SK-N-SH (cell line): ENCODE measurements at places on chromosomes 2 and 18. TPM values are rescaled to one million over a fixed set of nuclear protein-coding genes. Genes with fewer than 3 reads are reported as not detected.

The GAL3ST2 gene
- polyA plus RNA-seq: 0.10 and 0.15 TPM in 2 replicates

The CDKL4 gene
- 0.60 and 0.81 TPM in 2 replicates for polyA plus RNA-seq

The POU3F3 gene
- polyA plus RNA-seq: not detected in 2 replicates

The GCG gene
- polyA plus RNA-seq: not detected in 2 replicates

The EPAS1 gene
- polyA plus RNA-seq: 69.2 and 92.2 TPM in 2 replicates

The SPDYA gene
- 0.10 TPM in 1 of 2 replicates, not detected in the other for polyA plus RNA-seq

The PIAS2 gene
- 5.1 and 9.0 TPM in 2 replicates for polyA plus RNA-seq

The FSIP2 gene
- not detected in 2 replicates for polyA plus RNA-seq

The KCTD1 gene
- 6.4 and 12.8 TPM in 2 replicates for polyA plus RNA-seq

The PPP1R1C gene
- polyA plus RNA-seq: 0.26 and 0.41 TPM in 2 replicates

The TGFA gene
- polyA plus RNA-seq: not detected in 2 replicates

The TEX44 gene
- not detected in 2 replicates for polyA plus RNA-seq
